RPMI7951 (cell line): ENCODE measurements at places on chromosomes 2 and 18. TPM values are rescaled to one million over a fixed set of nuclear protein-coding genes. Genes with fewer than 3 reads are reported as not detected.

DSG4 gene
- total RNA-seq = not detected in 2 replicates

GRHL1 gene
- total RNA-seq = 0.36 and 0.68 TPM in 2 replicates

RAD51AP2 gene
- not detected in 2 replicates for total RNA-seq

GRB14 gene
- not detected in 2 replicates for total RNA-seq

SLC14A1 gene
- total RNA-seq = 28.6 and 43.4 TPM in 2 replicates

MZT2B gene
- 192 and 258 TPM in 2 replicates for total RNA-seq

G6PC2 gene
- total RNA-seq = not detected in 2 replicates

CXCR4 gene
- total RNA-seq = not detected in 2 replicates

TTN gene
- 0.10 and 0.12 TPM in 2 replicates for total RNA-seq

ACKR3 gene
- 14.2 and 24.0 TPM in 2 replicates for total RNA-seq

DNA sequence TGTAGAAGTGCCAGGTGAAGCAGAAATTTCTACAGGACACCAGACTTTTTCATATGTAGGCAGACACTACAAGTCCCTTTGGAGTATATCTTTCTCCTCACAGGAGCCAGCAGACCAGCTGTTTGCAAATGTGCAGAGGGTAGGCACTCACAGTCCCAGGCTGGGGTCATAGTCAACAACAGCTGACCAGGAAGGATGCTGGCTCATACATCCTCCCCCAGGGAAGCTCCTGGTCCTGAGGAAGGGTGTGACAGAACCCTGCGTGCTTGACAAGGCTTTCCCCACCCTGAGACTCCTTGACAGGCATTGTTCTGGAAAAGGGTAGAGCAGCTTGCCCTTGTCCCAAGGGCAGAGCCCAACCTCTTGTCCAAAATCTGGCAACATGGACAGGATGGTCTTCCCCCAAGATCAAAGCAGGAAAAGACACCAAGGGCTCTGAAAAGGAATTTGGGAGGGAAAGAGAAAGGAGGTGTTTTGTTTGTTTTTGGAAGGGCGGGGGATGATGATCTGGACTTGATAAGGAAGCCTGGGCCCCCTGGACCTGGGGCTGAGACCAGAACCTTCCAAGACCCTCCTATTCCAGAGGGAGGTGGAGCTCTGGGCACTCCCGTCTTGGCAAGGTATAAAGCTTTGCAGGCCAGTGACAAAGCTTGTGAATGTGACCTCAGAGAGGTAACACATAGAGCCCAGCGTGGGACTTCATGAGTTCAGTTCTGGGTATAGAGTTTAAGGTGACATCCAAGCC, 87.1 kb downstream of the GFPT1 start:
- DNase-seq = peak; percentile 28

DNA sequence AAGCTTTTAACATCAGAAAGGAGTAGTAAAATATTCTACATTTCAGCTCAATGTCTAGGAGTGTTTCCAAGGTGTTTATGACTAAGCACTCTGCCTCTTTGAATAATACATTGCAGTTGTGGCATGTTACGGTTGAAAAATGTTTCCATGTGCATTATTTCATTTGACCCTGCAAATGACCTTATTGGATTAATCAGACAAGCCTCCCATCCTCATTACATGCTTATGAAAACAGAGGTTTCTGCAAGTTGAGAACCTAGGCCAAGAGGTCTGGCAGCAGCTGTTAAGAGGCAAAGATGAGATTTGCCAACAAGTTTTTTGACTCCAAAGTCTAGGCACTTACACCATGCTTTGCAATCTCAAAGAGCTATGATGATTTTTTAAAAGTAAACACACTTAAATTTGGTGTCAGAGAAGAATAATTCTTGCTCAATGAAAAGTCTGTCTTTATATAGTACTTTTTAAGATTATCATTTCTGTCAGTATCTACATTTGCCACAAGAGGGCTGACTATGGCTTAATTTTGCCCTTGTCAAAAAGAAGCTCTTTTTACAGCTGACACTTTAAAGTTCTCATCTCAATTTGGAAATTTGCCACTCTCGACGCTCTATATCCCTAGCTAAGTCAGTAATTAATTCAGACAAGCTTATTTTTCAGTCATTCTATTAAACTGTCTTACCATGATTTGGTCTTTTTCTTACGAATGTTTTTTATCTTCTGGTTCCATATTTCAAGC, 260.6 kb downstream of the PAX3 start:
- peak; percentile 35 for DNase-seq

DNA sequence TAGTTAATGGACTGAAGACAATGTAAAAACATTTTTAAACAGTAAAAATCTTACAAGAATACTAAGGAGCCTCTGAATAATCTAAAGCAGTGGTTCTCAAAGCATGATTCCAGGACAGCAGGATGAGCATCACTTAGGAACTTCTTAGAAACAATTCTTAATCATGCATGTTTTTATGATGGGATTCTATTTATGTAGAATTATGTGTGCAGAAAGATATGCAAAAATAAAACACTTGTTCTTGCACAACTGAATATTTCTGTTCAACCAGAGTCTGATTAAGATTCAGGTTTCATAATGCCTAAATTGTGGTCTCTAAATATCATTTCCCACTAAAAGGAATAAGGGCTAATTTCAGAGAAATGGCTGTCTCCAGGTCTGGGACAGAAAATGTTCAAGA, 69.2 kb upstream of the MTIF2 start:
- DNase-seq = no peak

- peak; percentile 40 for DNase-seq
Measured at GRCh38 chr18:47050468-47050867, 15.0 kb upstream of the ELOA2 start.

DNA sequence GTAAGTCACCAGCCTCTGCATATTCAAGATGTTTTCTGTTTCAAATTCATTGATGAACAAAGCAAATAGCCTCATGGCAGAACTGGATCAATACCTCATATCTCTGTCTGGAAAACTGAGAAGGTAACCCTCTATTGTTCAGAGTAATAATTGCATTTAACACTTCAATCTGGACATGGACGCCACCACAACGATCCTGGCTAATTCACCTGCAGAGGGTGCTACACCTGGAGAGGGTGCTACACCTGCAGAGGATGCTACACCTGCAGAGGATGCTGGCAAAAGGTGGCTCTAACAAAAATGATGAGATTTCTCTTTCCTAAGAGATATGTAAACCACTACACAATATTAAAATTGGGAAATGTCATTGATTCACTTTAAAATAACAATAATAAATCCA, 183.1 kb upstream of the HNRNPA3 start:
- DNase-seq = no peak

GRCh38 chr18:31738460-31739407, 21.9 kb downstream of the SLC25A52 start:
- no peak for DNase-seq

GRCh38 chr2:75311993-75312392, 112.7 kb upstream of the TACR1 start:
- DNase-seq = peak; percentile 36

- peak; percentile 81 for DNase-seq
Measured at GRCh38 chr2:150167711-150168110, 319.8 kb downstream of the RND3 start.

- no peak for DNase-seq
Measured at GRCh38 chr2:16016282-16016681, 75.9 kb downstream of the MYCN start.

- no peak for DNase-seq
Measured at GRCh38 chr2:239605976-239606375, 205.2 kb upstream of the HDAC4 start.

DNA sequence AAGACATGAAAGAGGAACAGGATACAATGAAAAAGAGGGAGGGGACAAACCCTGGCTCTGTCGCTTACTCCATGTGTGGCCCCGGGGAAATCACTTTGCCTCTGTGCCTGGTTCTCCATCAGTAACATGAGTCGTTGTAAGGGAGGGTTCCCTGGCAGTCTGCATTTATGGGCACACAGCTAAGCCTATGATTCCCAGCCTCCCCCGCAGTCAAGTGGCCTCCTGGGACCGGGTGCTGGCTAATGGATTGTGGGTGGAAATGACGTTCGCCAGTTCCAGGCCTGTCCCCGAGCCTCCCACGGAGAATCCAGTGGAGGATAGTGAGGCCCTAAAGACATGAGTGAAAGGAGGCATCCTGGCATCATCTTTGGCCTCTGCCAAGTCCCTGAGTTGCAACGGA, 42.7 kb downstream of the SFXN5 start:
- no peak for DNase-seq

DNA sequence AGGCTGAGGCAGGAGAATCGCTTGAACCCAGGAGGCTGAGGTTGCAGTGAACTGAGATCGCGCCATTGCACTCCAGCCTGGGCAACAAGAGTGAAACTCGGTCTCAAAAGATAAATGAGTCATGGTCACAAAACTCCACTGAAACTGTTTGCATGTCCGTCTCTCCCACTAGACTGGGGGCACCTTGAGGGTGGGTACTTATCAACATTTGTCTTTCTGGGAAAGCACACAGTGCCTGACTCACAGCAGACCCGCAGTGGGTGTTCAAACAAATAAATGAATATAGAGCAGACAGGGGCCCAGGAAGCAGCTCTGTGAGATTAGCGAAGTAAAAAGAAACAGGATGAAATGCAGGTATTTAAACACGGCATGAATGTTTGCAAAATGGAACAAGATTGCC, 211.1 kb upstream of the GATA6 start:
- DNase-seq = no peak

- DNase-seq = no peak
Measured at GRCh38 chr2:40404517-40404916, 47.4 kb downstream of the SLC8A1 start.

DNA sequence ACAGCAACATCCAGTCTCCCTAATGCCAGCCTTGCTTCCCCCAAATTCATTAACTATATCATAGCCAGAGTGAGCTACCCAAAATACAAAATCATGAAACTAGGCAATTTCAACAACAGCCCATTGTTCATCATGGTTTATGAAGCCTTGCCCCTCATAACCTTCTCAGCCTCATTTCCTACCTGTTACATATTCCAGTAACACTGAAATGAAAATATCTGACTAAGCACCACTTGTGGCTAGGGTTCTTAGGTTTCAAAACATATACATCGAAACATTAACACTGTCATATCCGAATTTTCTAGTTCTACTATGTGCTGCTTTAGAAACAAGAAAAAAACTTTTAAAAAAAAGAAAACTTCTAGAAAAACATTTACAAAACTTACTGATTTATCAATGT, 59.5 kb downstream of the ATAD2B start:
- DNase-seq = no peak
